Activated CD4-positive, alpha-beta T cell treated with anti-CD3 and anti-CD28 coated beads for 48 hours (primary cell): ENCODE measurements at places on chromosomes 7 and 10.

- DNase-seq, result no peak
Measured at GRCh38 chr10:112735041-112735695, 214.9 kb upstream of the TCF7L2 start.

- DNase-seq, result no peak
Measured at GRCh38 chr10:124547647-124548168, 86.1 kb downstream of the LHPP start.

DNA sequence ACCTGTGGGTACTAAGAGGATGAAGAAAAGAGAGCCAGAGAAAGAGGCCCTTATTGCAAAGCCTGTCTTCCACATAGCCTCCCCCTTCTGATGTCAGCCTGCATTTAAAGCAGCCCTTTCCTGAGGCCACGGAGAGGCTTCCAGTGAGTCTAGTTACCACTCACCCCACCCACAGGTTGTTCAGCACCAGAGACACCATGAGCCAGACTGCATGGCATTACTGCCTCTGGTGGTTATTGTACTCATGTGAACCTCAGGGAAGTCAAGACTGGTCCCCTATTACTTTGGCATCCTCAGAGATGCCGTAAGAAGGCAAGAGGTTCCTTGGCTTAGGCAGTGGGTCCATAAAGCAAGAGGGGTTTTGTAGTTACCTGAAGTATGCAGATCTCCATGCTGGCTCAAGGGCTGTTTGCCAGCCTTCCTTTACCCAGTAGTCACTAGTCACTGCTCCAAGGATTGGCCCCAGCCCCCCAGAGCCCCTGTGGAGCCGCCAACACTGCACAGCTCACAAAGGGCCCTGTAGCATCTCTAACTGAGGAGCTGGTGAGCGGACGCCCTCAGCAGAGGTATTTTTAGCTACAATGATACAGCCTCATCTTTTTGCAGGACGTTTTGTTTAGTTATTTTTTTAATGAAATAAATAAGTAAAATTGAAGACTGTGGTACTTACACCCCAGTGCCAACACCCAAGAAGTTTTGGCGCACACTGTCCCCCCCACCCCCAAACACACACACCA lies 20.7 kb downstream of the LRRC4 start:
- peak; percentile 22 for DNase-seq

DNA sequence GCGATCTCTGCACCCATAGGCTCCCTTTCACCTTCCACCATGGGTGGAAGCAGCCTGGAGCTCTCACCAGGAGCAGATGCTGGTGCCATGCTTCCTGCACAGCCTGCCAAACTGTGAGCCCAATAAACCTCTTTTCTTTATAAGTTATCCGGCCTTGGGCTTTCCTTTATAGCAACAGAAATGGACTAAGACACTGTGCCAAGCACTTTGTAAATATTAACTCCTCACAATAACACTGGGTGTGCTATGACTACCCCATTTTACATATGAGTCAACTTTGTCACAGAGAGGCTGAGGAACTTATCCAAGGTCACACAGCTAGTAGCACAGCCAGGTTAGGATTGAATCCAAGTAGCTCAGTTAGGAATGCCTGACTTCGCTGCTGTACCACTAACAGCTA lies 79.7 kb upstream of the KCNMA1 start:
- DNase-seq, result no peak

- no peak for DNase-seq
Measured at GRCh38 chr7:50782375-50783208, at the start of gene GRB10. Gene GRB10 (minus strand): TSS chr7:50782896. CDS start chr7:50732322, 50,574 bp downstream.

DNA sequence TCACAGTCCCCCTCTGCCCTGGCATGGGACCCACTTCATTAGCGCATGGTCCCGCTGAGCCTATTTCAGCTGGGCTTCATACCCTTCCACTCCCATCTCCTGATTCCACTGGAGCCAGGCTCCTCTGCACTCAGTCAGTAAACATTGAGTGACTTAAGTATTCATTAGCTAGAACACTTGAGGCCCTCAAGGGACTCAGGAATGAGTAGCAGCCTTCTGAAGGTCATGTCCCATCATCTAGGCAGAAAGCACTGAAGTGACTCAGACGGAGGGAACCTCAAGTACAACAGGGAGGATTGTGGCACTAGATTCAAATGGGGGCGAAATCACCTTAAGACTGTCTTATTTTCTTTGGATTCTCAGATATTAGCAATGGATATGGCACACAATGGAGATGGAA lies 186.6 kb upstream of the INHBA start:
- no peak for DNase-seq

DNA sequence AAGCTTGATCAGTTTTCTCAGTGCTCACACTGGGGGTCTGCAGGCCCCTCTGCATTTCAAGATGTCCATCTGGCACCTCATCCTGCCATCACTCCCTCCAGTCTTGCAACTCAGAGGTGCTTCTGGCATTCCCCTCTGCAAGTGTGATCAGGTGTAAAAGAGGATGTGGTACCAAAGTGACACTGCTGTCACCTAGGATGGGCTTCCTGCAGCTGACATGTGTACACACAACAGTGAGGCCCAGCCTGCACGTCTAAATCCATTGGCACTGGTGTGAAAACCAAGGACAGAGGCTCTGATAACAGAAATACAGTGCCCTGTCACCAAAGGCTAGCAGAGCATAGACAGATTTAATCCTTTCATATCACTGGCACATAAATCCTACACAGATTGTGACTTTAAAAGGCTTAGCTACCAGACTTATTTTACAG lies 162.5 kb upstream of the CELF2 start:
- DNase-seq, result no peak

GRCh38 chr7:73512018-73512780 lies 9.9 kb downstream of the BAZ1B start:
- no peak for DNase-seq

- peak; percentile 25 for DNase-seq
Measured at GRCh38 chr10:98404571-98405359, 10.2 kb downstream of the PYROXD2 start.

GRCh38 chr7:134422008-134422407 lies 36.9 kb downstream of the AKR1B1 start:
- DNase-seq, result no peak

GRCh38 chr10:131959841-131960240 lies 21.9 kb downstream of the BNIP3 start:
- no peak for DNase-seq

DNA sequence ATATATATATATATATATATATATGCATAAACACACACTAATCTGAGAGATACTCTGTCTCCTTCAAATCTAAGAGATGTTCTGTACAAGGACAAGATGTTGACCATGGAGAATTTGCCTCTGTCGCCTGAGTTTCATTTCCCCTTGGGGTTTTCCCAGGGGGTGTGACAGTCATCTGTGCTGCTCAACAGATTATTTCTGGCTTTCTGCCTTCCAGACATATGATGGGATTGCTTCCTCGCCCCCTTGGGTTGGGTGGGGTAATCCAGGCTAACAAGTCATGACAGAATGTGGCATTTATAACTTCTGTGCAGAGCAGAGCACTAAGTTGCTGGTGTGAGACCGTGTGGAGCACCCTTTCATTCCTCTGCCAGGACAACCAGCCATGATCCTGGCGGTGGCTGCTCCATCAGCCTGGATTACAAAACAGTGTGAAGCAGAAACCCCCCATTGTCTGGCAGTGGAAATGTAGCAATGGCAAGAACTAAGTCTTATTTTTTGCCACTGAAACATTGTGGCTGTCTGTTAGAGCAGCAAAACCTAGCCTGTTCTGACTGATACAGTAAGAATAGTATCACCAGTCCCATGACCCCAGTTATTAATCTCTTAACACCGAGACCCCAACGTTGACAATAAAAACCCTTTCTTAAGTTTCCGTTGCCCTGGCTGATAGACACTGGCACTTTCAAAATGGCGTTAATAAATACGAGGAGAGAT lies 13.7 kb upstream of the USP6NL start:
- DNase-seq, result no peak

- DNase-seq, result no peak
Measured at GRCh38 chr10:14618674-14619073, 156.0 kb downstream of the FAM107B start.

GRCh38 chr10:57917019-57917418 lies 350.7 kb downstream of the IPMK start:
- DNase-seq, result no peak

- no peak for DNase-seq
Measured at GRCh38 chr10:108849186-108849585, 1074.1 kb downstream of the XPNPEP1 start.

GRCh38 chr10:63738410-63738809 lies 217.2 kb downstream of the REEP3 start:
- DNase-seq, result no peak

DNA sequence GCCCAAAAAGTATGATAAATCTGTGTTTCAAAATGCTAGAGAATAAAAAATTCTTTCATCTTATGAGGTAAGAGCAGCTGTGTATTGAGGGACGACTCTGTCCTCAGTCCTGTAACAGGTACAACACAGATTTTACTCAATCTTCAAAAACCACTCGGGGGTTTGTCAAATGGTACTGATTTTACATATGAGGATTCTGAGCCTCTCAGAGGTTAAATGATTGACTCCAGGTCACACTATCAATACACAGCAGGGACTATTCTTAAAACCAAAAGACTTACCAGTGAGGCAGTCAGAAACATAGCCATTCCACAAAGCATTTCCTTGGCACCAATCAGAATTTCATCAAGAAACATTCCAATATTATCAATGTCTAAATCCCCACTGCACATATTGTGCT lies 95.5 kb downstream of the SGMS1 start:
- DNase-seq, result no peak

- no peak for DNase-seq
Measured at GRCh38 chr7:7138897-7139296, 43.4 kb upstream of the C1GALT1 start.

GRCh38 chr10:96440361-96441292 lies 73.1 kb downstream of the TLL2 start:
- no peak for DNase-seq

GRCh38 chr7:159238541-159238940 lies 93.9 kb upstream of the VIPR2 start:
- DNase-seq, result no peak

GRCh38 chr10:29859521-29860130 lies 199.8 kb downstream of the JCAD start:
- DNase-seq, result no peak

DNA sequence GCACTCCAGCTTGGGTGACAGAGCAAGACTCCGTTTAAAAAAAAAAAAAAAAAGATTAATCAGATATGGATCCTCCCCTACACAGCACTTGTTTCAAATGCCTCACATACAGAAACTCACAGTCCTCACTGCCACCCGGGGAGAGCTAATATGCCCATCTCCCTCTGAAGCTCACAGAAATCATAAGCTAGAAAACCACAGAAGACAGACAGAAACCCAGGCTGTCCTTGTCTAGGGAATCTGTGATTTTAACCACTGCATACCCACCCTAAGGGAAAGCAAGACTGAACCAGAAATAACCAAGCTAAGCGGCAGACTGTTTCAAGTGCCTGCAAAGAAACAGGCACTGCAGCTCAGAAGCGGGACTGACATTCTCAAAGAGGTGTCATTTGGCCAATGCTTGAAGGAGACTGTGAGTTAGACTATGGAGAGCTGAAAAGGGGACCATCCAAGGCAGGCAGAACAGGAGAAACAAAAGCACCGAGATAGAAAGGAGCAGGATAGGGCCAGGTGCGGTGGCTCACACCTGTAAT lies 37.6 kb downstream of the SLC37A3 start:
- no peak for DNase-seq

- no peak for DNase-seq
Measured at GRCh38 chr10:103897241-103897774, 20.7 kb downstream of the STN1 start.

DNA sequence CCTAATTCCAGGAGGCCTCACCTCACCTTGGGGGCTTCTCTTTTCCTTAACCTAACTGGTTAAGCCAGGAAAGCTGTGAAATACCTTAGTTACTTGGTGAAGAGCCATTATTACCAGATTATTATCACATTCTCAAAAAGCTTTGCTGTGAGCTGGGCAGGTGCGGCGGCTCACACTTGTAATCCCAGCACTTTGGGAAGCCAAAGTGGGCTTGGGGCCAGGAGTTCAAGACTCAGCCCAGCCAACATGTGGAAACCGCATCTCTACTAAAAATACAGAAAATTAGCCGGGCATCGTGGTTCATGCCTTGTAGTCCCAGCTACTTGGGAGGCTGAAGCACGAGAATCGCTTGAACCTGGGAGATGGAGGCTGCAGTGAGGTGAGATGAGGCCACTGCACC lies 102.4 kb upstream of the KLF6 start:
- no peak for DNase-seq

- DNase-seq, result no peak
Measured at GRCh38 chr10:29150010-29150409, 138.9 kb upstream of the LYZL1 start.

- DNase-seq, result no peak
Measured at GRCh38 chr10:44757551-44758205, 153.5 kb upstream of the TMEM72 start.

GRCh38 chr10:115936926-115937767 lies 335.9 kb downstream of the GFRA1 start:
- no peak for DNase-seq

DNA sequence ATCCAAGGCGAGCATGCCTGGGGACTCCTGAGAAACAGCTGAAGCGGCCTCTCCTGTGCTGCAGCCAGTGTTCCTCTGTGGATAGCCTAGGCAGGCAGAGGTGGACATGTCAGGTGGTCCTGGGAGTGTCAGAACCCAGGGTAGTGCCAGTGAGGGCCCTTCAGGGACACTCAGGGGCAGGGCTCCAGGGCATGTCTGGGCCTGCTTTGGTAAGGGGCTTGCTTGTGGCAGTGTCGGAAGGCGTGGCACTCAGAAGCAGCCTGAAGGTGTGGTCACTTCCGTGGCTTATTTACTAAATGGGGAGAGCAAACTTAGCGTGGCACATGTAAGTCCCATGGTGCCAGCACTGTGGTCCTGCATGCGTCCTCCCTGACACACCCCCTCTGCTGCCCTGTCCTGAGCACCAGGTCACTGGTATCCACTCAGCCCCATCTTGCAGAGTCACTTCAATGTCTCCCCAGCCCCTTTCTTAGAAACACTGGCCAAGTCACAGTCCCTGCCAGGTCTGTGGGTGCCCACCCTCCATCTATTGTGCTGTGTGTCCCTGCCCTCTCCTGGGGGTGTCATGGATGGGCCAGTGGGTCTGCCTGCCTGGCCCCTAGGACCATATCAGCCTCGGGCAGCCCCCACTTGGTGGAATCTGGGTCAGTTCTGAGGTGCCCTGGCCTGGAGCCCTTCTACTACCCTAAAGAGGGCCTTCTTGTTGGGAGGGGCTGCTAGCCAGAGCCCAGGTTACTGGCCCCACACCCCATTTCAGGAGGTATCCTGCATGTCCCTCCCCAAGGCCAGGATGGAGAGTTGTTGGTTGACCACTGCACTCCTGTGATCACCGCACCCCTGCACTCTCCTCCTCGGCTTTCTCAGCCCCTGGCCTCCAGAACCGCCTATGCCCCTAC lies 6.4 kb downstream of the ZMIZ2 start:
- no peak for DNase-seq

DNA sequence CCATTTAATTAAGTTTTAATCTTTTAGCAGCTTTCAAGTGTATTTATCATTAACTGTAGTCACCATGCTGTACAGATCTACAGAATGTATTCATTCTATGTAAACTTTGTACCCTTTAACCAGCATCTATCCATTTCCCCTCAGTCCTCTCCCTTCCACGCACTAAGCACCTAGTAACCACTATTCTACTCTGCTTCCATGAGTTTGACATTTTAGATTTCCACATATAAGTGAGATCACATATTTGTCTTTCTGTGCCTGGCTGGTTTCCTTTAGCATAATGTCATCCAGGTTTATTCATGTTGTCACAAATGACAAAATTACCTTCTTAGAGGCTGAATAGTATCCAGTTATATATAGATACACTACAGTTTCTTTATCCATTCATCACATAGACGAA lies 79.7 kb downstream of the BTAF1 start:
- DNase-seq, result no peak

GRCh38 chr10:98619446-98619845 lies 172.7 kb upstream of the HPS1 start:
- no peak for DNase-seq
